ENCODE measurements at places on chromosomes 11 and 22.

DNA sequence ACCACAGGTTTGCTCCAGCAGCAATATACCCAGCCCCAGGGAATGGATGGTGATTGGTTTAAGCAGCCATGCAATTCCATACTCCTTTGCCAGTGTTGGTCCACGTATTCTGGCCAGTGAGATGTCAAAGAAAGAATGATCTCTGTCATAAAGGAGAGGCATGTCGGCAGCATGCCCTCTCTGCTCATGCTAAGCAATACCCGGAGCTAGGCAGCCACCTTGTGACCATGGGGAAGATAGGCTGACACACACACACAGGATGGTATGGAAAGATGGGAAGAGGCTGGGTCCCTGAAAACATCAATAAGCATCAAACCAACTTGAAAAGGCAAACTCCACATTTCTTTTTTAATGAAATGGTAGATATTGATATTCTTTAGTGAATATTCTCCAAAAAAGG, 5.1 kb downstream of the ABCC8 start:
- no peak for DNase-seq

GRCh38 chr11:65506772-65507505, 8.1 kb downstream of the MALAT1 start:
- DNase-seq, result no peak

GRCh38 chr11:14306481-14306880, 52.5 kb downstream of the RRAS2 start:
- no peak for DNase-seq

DNA sequence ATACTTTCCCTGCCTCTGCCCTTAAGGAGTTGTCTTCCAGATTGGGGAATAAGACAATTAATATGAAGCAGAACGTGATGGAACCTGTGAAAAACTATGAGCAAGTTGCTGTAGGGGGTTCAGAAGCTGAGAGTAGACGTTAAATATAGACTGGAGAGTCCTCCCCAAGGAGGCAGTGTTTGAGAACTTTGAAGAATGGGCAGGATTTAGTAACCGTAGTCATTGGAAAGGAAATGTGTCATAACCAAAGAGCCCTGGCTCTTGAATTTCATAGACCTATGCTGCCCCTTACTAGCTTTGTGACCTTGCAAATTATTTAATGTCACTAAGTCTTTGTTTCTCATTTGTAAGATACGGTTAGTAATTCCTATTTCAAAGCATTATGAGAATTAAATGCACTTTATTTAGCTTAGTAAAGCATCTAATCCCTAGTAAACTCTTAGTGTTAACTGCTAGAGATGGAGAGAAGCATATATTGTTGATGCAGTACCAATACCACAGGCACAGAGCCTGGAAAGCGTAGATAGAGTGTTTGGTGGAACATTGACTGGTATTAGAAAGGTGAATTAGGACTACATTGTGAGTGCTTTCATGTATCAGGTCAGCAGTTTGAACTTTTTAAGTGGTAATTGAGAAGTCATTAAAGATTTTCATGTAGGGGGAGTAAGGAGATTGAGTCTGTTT, 54.1 kb downstream of the MCAM start:
- DNase-seq, result no peak

DNA sequence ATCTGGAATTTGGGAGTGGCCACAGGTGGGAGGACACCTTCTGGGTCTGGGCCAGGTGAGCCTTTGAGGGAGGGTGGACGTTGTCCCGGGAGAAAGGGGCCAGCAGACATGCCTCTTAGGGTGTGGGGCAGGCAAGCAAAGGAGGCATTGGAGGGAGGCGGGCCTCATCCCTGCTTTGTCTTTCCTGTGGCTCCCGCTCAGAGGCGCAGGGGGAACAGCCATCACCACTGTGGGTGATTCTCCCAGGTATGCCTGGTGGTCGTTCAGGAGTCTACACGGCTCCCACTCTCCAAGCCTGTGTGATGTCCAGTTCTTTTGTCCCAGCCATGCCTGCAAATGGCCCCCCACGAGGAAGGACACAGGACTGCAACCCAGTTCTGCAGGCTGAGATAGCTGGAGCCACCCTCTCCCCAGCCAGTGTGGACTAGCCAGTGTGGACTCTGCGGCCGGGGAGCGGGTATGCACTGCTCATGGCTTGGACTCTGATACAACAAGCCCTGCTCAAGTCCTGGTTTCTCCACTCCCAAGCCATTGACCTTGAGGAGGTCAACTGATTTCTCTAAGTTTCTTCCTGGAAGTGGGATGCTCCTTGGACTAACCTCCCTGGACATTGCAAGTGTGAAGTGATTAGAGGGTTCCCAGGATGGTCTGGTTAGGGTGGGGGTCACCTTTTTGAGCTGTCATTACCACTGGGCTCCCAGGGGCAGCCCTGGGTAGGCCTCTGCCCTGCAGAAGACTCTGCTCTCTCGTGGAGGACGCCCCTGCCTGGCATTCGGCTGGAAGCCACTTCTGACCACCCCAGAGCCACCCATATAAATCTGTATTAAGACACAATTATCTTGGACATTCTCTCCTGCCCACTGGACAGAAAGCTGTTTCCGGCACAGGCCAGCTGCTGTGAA, 1151.2 kb downstream of the BRD1 start:
- DNase-seq, result no peak

DNA sequence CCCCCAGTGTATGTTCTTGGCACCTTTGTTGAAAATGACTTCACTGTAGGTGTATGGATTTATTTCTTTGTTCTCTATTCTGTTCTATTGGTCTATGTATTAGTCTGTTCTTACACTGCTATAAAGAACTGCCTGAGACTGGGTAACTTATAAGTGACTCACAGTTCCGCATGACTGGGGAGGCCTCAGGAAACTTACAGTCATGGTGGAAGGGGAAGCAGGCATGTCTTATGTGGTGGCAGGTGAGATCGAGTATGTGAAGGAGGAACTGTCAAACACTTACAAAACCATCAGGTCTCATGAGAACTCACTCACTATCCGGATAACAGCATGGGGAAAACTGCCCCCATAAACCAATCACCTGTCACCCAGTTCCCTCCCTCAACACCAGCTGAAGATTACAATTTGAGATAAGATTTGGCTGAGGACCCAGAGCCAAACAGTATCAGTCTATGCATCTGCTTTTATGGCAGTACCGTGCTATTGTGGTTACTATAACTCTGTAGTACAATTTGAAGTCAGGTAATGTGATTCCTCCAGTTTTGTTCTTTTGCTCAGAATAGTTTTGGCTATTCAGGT, 836.2 kb downstream of the DLG2 start:
- no peak for DNase-seq

DNA sequence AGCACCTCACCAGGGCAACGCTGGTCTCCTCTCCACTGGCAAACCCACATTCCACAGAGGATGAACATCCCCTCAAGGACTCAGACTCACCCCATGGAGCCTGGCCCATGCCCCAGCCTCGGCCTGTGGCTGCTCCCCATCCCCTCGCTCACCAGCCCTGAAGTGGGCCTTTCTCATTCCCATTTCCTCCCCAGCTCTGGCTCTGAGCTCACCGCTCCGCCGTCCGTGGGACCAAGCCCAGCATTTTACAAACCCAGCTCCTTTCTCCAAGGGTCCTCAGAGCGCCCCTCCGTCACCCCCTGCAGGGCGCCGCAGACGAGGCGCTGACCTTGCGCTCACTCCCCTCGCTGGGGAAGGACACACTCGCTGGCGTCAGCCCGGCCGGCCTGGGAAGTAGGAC, 6.9 kb upstream of the IGF2 start:
- no peak for DNase-seq

- DNase-seq, result no peak
Measured at GRCh38 chr11:74642912-74643311, 50.5 kb downstream of the POLD3 start.

- DNase-seq, result no peak
Measured at GRCh38 chr11:66362481-66363147, 8.9 kb downstream of the SLC29A2 start.

DNA sequence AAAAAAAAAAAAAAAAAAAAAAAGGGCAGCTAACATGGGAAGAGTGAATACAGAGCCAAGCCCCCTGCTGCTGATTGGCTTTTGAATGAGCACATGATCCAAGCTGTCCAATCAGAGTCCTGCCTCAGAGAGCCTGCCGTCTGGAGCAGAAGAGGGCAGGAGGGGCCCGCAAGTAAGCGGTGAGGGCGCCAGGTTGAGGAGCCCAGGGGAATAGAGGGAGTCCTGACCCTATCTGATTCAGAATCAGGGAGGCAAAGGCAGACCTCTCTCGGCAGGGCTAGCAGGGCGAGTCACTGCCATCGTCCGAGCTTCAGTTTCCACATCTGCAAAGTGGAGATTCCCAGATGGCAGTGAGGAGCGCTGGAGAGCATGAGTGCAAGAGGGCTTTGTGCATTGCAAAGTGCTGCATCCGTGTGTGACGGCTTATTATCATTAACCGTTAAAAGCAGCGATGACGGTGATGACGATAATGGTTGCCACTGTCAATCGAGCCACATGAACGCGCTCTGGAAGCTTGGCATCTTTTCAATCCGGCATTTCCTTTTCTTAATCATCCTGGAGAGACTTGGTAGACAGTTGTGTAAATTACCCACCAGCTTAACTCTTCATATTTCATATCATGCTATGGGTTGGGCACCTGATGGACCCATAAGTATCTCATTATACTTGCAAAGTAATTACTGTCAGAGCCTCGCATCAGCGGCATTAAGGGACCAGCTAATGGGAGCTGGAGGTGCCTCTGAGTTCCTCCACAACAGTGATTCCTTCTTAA, 68.6 kb upstream of the ATXN10 start:
- DNase-seq, result no peak

GRCh38 chr11:69791276-69792180, 16.4 kb upstream of the FGF4 start:
- DNase-seq, result no peak

DNA sequence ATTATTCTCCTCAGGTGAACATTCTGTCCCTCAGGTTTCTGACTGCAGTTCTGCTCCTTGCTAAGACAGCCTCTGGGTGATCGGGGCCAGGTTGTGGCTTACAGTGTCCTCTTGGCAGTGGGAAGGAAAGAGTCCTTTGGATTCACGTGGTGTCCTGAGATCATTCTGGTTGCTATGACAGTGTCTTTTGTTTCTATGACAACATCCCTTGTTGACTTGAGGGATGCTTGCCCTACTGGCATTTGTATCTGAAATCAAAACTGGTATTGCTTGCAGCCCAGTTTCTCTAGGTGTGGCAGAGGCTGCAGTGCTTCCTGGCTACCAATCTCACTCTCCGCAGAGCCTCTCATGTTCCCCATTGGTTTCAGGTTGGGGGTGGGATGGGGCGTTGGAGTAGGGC, 151.8 kb upstream of the CCDC90B start:
- no peak for DNase-seq

- DNase-seq, result no peak
Measured at GRCh38 chr22:48761546-48761945, 1066.1 kb downstream of the BRD1 start.

DNA sequence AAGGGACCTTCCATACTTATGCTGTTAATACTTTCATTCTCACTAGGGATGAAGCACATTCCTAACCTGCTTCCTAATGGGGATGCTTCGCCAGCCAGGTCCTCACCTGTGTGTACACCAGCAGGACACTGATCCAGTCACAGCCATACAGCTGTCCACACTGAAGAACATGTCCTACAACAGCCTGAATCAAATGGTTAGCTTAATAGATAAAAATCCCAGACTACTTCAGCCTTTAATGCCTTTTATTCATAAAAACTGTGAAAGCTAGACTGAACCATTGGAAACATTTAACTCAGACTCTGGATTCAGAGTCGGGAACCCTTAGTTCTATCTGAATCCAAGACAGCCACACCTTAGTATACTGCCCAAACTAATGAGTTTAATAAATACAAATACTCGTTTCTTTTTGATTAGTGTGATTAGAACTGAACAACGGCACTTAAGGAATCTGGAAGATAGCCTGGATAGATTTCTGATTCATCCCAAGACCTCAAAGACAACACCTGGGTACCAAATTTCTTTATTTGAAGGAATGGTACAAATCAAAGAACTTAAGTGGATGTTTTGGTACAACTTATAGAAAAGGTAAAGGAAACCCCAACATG, 3.3 kb downstream of the FTH1 start:
- DNase-seq, result no peak

GRCh38 chr11:132184079-132184478, 813.7 kb downstream of the NTM start:
- DNase-seq, result no peak
